ENCODE measurements at places on chromosomes 3 and 15.

DNA sequence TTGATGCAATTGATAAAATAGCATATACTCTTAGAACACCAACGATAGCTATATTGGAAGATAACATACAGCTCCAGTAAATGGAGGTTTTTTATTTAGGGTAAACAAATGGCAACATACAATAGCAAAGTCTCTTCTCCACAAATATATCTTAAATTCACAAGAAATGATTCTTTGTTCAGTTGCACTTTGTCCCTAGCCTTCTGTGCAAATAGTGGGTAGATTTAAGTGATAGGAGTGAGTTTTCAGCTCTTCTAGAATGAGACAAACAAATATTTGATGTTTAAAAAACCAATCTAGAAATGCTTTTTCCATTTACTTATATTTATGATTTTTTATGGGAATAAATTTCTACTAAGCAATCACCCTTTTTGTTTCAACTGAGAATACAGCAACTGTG lies 253.8 kb downstream of the NEK10 start:
- DNase-seq = no peak

- no peak for DNase-seq
These were observed 32.8 kb downstream of the ZBTB38 start for GRCh38 chr3:141401095-141401494.

DNA sequence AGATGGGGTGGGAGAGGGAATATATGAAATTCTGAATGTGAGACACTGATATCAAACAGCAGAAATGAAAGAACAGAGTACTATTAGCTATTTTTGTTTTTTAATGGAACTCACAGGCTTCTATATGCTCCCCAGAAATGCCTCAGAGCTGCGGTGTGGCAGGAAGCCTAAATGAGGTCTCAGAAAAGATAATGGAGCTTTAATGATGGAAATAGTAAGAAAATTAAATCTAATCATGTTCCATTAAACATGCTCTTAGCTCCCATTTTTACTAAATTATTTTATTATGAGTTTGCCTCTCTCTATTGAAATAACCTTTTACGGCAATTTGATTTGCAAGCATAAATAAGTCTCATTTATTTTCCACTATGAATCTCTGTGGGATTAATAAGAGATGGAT lies 378.9 kb downstream of the ULK4 start:
- no peak for DNase-seq

GRCh38 chr3:181701096-181701495 lies 10.6 kb upstream of the SOX2 start:
- no peak for DNase-seq

DNA sequence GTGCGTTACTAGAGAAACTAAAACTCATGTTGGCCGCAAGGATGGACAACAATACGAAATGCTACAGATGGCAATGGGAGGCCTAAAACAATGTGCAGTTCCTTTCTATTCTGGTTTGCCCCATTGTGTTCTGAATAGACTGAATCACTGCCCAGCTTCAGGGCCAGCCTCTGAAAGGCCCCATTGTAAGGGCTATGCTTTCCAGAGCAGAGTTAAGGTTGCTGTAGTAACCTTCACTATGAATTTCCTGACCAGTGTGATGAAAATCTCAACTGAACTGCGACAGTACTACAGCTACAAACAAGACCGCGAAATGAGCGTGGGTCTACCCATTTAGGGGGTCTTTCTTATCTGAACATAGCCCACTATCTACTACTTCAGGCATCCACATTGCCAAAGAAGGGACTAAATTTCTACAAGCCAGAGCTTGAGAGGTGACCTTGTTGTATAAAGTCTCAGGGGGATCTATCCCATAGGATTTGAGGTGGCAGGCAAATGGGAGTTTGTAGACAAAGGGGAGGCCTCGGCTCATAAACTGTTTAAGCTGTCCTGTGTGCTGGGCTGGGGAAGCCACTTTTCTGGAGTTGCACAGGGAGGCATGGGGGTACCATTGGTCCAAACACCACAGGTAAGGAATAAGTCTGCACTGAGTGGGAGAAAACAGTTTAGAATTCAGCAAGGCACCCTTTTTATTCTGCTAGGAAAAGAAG lies 80.1 kb downstream of the MYO1E start:
- DNase-seq = no peak

- no peak for DNase-seq
These were observed 48.9 kb upstream of the PPIB start for GRCh38 chr15:64211696-64212095.

GRCh38 chr15:31272558-31273257 lies 53.9 kb upstream of the KLF13 start:
- DNase-seq = no peak

DNA sequence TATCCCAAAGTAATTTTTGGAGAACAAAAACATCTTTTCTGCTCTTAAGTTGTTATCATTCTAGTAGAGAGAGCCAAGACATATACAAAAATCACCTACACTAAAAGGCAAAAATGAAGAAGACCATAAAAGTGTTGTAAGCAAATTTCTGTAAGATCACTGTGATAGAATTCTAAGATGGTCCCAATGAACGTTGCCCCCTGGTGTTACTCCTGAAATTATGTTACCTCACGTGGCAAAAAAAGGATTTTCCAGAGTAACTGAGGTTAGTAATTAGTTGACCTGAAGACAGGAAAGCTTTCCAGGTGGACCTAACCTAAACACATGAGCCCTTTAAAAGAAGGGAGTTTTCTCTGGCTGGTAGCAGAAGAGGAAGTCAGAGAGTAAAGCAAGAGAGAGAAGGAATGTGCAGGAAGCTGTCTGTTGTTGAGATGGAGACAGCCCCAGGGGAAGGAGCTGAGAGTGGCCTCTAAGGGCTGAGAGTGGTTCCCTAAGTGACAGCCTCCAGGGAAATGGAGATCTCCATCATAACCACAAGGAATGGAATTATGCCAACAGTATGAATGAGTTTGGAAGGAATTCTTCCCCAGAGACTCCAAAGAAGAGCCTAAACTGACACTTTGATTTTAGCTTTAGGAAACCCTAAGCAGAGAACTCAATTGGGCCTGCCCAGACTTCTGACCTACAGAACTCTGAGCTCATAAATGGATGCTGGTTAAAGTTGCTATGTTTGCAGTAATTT lies 205.9 kb downstream of the CD47 start:
- DNase-seq = no peak

- no peak for DNase-seq
These were observed 308.2 kb downstream of the VPS13C start for GRCh38 chr15:61752001-61752400.

GRCh38 chr3:13681931-13682330 lies 133.0 kb downstream of the FBLN2 start:
- no peak for DNase-seq

- DNase-seq = no peak
These were observed 60.3 kb upstream of the MBNL1 start for GRCh38 chr3:152208439-152208838.

DNA sequence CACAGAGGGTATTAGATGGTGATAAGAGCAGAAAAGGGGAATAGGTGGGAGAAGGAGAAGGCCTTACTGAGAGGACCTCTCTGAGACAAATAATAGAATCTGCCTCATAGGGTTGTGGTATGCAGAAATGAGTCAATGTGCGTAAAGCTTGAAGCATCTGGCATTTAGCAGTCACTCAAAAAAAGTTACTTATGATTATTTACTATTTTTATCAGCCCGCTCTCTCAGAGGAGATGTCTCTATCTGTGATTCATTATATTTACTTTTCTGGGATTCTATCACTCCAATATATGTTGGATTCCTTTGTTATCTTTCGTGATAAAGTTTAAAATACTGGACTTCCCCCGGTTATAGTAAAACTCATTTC lies 4.6 kb upstream of the TM4SF1 start:
- no peak for DNase-seq

DNA sequence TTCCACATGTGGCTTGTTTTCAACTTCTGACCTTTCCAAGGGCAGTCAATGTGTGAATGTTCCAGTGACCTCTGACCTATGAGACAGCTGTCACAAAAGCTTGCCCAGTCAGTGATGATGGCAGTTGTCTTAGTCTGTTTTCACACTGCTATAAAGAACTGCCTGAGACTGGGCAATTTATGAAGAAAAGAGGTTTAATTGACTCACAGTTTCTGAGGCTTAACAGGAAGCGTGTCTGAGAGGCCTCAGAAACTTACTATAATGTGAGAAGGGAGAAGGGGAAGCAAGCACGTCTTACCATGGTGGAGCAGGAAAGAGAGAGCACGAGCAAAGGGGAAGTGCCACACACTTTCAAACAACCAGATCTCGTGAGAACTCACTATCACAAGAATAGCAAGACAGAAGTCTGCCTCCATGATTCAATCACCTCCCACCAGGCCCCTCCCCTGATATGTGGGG lies 95.6 kb downstream of the ECT2 start:
- DNase-seq = no peak

GRCh38 chr15:48681353-48681752 lies 35.8 kb upstream of the FBN1 start:
- no peak for DNase-seq

GRCh38 chr3:4766716-4767499 lies 212.3 kb upstream of the BHLHE40 start:
- no peak for DNase-seq

GRCh38 chr3:177899275-177900067 lies 636.8 kb upstream of the KCNMB2 start:
- DNase-seq = no peak

GRCh38 chr3:38646062-38646461 lies 3.4 kb downstream of the SCN5A start:
- no peak for DNase-seq

GRCh38 chr15:40358471-40359353 lies 693 bp downstream of the DISP2 start:
- DNase-seq = peak; percentile 44

- no peak for DNase-seq
These were observed 11.3 kb downstream of the NBEAL2 start for GRCh38 chr3:46990573-46991374.

DNA sequence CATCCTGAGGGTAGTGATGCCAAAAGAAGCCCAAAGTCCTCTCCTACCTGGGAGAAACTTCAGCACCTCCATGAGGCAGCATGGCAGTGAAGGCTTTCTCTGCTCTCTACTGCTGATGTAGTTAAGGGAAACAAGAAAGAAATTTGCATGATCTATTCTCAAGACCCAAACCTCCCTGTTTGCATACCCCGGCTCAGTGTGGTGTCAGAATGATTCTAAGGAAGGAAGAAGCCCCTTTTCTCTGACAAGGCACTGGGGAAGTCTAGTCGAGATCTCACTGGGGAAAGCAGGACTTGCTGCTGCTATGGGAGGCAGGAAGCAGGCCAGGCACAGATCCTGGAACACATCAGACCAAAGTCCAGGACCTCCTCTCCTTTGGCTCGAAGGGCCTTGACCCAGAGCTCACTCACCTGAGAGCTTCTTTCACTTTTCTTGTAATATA lies 89.4 kb upstream of the ICE2 start:
- no peak for DNase-seq

GRCh38 chr3:24682141-24682547 lies 187.5 kb upstream of the THRB start:
- DNase-seq = no peak

- DNase-seq = no peak
These were observed 99.6 kb downstream of the BOC start for GRCh38 chr3:113310960-113311359.

GRCh38 chr15:86611417-86612040 lies 531.9 kb downstream of the AGBL1 start:
- DNase-seq = no peak

GRCh38 chr3:155382396-155383042 lies 89.0 kb upstream of the STRIT1 start:
- no peak for DNase-seq

GRCh38 chr3:151976211-151977050 lies 103.0 kb downstream of the SUCNR1 start:
- no peak for DNase-seq

- no peak for DNase-seq
These were observed 21.7 kb upstream of the EPHB3 start for GRCh38 chr3:184539801-184540435.

- DNase-seq = no peak
These were observed 22.7 kb upstream of the NIPA2 start for GRCh38 chr15:22815766-22816165.

DNA sequence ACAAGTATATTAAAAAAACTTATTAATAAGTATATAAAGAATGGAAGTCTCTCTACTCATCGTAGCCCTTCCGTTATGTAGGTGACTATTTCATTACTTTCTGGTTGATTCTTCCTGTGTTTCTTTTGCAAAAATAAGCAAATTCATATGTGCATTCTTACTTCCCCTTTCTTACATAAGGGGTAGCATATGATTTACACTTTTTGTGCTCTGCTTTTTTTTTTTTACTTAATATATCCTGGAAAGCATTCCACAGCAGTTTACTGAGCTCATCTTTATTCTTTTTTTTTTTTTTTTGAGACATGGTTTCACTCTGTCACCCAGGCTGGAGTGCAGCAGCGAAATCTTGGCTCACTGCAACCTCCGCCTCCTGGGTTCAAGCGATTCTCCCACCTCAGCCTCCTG lies 12.9 kb downstream of the SCAMP5 start:
- no peak for DNase-seq

GRCh38 chr3:99626417-99626788 lies 12.0 kb upstream of the COL8A1 start:
- no peak for DNase-seq

DNA sequence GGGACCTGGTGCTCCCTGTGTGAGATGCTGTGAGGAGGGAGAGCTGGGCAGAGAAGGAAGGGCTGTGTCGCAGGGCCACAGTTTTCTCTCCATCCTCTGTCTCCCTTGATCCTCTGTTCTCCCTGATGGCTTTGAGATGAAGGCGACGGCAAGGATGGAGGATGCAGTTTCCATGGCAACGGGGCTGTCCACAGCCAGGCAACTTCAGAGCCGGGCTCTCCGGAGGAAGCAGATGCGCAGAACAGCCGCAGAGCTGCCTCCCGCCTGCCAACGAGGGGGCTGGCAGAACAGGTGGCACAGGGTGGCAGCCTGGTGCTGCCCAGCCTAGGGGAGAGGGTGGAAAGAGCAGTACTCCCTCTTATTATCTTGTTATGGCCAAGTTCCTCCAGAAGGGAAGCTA lies 9.9 kb upstream of the GRM2 start:
- no peak for DNase-seq

DNA sequence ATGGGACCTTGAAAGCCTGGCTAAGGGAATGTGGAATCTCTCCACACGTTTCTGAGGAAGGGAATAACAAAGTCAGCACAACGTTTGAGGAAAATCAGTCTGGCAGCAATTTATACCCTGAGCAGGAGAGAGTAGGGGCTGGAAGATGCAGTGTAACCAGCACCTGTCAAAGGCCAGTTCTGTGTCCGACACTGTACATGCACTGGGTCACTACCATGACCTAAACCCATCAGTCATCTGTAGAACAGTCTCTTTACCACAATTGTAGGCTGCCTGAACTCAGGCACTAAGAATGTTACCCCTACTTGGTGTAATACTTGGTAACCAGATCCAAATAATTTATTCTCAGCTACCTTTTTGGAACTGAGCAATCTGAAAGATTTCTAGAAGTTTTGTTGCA lies 113.4 kb downstream of the FEZF2 start:
- DNase-seq = no peak

GRCh38 chr3:41710646-41711388 lies 251.1 kb downstream of the ULK4 start:
- DNase-seq = no peak

GRCh38 chr15:69548395-69549180 lies 96.0 kb downstream of the RPLP1 start:
- DNase-seq = no peak

- DNase-seq = no peak
These were observed 18.8 kb upstream of the CHD2 start for GRCh38 chr15:92881211-92881754.
